Karpas-422 (cell line): ENCODE measurements at places on chromosomes 4 and X.

GRCh38 chrX:112645774-112646173, 34.0 kb downstream of the LHFPL1 start:
- no peak for DNase-seq

DNA sequence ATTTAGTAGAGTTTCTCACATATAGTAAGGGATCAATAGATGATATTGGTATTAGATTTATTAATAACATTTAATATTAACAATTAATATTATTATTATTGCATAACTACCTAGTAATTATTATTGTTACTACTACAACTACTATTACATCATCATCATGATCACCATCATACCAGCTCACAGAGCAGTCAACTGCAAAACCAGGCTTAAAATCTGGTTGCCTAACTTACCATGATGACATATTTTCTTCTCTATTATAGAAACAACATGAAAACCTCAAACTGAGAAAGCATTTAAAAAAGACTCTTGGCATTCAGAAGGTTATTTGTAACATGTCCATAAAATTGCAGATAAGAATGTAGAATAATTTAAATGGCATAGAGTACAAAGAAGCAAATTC, 247.0 kb upstream of the TTC29 start:
- DNase-seq: no peak

- no peak for DNase-seq
Observed at GRCh38 chrX:19958552-19959486, 32.0 kb downstream of the BCLAF3 start.

DNA sequence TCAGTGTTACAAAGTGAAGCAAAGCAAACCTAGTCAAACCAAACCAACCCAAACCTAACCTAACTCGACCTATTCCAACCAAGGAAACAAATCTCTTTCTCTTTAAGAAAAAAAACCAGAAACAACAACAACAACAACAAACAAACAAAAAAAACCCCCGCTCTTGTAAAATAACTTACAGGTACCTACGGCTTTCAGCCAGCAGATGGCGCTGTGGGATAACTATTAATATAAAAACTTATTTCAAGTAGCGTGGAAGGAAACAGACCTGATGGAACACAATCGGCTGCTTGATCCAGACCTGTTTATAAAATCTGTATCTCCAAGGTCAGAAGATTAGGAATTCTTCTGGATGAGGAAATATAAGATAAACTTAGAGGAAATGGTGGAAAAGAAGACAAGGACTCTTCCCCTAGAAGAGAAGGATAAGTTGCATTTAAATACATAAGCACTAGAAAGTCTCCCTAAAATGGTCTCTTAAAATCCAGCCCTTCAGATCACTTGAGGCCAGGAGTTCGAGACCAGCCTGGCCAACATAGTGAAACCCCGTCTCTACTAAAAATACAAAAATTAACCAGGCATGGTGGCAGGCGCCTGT, 34.4 kb upstream of the CDKL5 start:
- peak; percentile 84 for DNase-seq

- no peak for DNase-seq
Observed at GRCh38 chr4:174055344-174055743, 228.1 kb downstream of the FBXO8 start.

DNA sequence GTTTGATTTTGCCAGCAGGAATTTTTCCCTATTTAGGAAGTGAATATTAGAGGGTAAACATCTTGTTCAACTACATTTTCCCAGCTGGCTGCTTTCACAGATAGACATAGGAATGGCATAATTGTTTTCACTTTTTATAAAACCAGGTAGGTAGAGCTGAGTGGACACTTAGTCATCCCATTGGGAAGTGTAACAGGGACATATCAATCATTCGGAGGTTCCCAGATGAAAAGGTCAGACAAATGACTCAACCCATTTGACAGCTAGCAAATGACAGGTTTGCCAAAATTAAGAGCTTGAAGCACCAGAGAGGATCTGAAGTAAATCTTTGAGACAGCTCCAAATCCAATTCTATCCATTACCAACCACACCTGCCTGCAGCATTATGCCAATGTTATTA, 205.3 kb downstream of the SLC39A8 start:
- DNase-seq: no peak
